Tibial artery (tissue), 4 donors: ENCODE measurements at places on chromosomes 11 and 22.
A peak's percentile ranks its signal among the peaks of the same experiment; 100 is the strongest.

GRCh38 chr11:35050541-35050995 lies 88.4 kb upstream of the CD44 start:
- DNase-seq: no peak

DNA sequence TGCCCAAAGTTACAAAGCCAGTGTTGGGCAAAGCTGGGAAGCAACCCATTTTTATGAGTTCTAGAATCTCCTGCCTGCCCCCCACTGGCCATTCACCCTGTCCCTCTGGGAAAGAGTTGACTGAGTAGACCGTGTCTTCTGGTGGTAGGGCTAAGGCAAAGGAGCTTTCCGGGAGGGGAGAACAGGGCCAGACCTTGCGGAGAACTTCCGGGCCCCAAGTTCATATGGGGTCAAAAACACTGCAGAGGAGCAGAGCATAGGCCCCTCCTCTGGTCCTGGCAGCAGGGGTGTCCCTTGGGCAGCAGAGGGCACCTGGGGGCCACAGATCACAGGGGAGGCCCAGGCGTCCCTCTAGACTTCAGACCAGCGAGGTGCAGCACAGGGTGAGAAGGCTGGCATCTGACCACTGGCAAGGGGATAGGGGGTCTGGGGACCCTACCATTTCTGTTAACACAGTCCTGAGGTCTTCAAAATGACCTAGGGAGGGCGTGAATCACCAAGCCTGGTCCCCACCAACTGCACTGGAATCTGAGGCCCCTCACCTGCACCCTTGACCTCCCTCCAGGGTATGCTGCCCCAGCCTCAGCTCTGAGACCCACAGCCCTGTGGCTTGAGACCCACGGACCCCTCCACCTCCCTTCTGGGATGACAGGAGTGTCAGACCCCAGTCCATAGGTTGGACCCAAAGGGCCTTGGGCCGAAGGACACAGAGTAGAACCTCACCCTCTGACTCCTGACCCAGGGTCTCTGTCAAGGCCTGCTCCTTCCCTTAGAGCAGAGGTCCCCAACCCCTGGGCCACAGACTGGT lies 1.3 kb upstream of the ARAP1 start:
- DNase-seq: no peak

DNA sequence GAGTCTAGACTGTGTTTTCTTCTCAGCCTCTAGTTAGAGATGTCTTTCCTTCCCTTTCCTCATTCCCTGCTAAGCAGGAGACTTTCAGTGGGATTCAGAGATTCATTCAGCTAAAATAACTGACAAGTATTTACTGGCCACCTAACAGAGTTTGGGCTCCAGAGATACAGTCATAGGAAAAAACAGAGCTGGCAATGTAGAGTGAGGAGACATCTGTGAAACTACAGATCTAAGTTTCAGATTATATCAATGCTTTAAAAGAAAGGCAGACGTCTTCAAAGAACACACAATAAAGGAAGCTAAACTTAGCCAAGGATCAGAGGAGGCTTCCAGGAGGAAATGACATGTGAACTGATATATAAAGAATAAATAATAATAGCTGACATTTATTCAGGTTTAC lies 355.6 kb upstream of the DDI1 start:
- no peak for DNase-seq

DNA sequence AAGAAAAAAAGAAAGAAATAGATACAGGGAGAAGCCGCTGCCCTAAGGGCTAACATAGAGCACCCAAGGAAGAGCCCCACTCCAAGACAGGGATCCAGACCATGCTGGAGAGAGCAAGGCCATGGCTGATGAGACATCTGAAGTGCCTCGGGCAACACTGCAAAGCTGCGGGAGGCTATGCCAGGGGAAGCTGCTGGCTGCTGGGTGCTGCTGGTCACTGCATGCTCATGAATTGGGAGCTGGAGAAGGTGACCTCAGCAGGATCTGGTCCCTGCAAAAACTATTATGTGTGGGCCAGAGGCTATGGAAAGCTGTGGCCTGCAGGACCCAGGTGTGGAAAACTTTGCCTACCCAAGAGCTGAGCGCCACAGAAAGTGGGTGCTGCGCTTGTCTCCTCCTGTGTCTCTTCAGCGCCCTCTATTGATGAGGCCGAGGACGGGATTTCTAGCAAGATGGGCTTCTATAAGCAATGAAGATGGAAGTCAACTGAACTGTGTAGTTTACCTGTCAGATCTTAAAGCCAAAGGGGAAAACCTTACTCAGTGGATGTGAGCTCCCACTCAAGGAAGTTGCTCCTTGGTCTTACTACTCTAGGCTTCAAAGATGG lies 17.3 kb upstream of the SLC29A2 start:
- peak; percentile 74 for DNase-seq

DNA sequence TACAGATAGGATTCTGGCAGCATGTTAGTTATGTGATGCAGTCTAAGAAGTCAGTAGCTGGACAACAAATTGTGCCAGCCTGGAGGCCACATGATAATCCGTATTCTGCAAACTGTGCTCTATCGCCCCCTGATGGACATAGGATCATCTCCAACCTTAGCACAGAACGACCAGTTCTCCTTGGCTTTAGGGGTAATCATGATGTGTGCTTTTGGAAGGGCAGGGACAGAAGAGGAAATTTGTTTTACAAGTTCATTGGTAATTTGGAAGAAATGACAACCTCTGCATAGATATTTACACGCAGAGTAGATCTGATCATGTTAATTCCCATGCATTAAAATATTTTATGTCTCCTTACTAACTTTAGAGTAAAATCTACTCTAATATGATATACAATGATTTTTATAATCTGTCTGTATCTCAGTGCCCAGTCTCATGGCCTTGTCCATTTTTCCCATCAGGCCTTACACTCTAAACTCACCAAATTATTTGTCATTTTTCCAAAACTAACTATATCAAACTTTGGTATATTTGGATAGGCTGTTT lies 12.1 kb downstream of the OR10D3 start:
- DNase-seq: peak; percentile 62

GRCh38 chr22:32882774-32883530 lies 81.4 kb downstream of the TIMP3 start:
- DNase-seq: no peak

DNA sequence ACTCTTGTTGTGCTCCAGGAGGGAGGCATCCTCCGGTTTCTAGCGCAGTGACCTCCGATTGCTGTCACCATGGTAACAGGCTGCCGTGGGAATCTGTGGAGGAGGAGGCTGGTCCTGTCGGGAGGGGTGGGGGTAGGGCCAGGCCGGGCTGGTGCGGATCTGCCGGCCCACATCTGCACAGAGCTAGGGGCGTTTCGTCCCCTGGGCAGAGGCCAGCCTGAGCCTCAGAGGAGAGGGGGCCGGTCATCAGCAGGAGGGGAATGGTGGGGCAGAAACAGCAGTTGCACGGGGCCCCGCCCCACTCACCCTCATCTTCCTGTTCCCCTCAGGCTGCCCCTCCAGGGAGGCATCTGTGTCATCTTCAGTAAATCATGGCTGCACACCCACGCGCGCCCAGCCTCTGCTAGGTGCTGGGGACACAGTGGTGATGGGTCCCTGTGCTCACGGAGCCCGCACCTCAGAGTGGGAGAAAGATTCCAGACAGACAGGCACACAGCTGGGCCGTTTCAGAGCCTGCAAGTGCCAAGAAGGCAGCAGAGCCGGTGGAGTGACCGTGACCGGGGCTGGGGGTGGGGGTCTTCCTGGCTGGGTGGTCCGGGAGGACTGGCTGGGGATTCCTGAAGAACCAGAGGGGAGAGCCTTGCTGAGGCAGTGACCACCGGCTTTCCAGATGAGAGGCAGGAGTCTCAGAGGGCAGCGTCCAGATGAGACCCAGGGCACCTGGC lies 120.5 kb downstream of the CACNA1I start:
- no peak for DNase-seq

GRCh38 chr22:36725366-36726006 lies 21.9 kb upstream of the CACNG2 start:
- no peak for DNase-seq

- DNase-seq: no peak
Measured at GRCh38 chr11:9525116-9525515, 48.4 kb upstream of the WEE1 start.

GRCh38 chr11:84496122-84496521 lies 1131.0 kb downstream of the DLG2 start:
- no peak for DNase-seq

DNA sequence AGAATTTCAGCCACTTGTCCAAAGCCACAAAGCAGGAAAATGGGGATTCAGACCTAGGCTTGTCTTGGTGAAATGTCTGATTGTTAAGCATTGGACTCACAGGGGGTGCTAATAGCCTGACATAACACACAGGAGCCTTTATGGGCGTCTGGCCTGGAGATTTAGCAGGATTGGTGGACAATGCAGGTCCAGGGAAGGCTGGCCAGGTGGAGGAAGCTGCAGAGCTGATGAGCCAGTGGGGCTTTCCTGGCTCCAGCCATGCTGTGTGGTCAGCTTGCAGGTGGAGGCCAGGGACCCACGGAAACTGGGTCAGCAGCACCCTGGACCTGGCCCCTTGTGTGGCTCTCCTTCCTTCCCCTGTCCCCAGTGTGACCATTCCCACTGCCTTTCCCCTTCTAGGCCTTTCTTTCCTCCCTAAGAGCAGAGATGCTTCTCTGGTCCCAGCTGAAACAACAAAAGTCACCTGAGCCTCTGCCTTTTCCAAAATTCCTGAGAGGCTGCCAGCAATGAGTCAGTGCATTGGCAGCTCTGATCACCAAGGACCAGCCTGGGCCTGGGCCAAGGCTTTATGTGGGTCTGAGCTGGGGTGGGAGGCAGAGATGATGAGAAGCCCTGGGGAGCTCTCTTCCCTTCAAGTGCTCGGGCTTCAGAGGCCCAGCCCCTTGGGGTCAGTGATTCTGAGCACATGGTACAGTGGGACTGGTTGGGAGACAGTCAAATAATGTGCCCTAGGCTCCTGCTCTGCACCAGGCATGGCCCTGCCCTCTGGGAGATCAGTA lies 85.2 kb downstream of the CCDC81 start:
- DNase-seq: peak; percentile 74
